ENCODE measurements at places on chromosomes 2 and 18. TPM values are rescaled to one million over a fixed set of nuclear protein-coding genes. Genes with fewer than 3 reads are reported as not detected.

ZSWIM2 gene
- not detected for total RNA-seq

QPCT gene
- total RNA-seq: 0.88 TPM

C2orf80 gene
- not detected for total RNA-seq

NEB gene
- 2.7 TPM for total RNA-seq

ARHGAP25 gene
- total RNA-seq: 4.9 TPM

NFATC1 gene
- total RNA-seq: 41.3 TPM

HOXD13 gene
- not detected for total RNA-seq

ELOA2 gene
- total RNA-seq: not detected

DNA sequence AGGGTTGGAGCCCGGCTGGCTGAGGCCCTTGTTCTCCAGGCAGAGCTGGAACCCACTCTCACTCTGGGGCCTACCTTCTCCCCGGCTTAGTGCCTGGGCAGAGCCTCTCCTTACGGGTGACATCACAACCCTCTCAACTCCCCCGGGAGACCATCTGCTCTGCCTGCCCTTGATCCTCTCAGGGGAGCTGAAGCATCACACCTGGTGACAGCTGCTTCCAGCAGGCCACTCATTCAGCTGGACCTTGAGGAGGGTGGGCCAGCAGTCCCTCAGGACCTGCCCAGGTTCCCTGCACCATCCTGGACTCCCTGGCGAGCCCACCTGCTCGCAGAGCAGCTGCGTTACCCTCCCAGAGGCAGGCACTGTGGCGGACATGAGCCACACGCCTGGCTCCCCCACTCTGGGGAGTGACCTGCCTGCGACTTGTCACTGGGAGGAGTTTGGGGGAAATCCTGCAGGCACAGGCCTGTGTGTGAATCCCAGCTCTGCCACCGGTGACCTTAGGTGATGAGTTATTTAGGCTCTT, 13.1 kb downstream of the HS6ST1 start:
- no peak for DNase-seq

GRCh38 chr2:241935314-241935713, 65.8 kb downstream of the RTP5 start:
- no peak for DNase-seq

GRCh38 chr18:3118195-3119010, 101.4 kb downstream of the MYOM1 start:
- DNase-seq: no peak

- DNase-seq: no peak
Observed at GRCh38 chr2:199392363-199392762, 65.4 kb downstream of the SATB2 start.

- no peak for DNase-seq
Observed at GRCh38 chr2:57906152-57906732, 140.4 kb upstream of the VRK2 start.

GRCh38 chr2:35298493-35298892, 1057.1 kb upstream of the CRIM1 start:
- no peak for DNase-seq

DNA sequence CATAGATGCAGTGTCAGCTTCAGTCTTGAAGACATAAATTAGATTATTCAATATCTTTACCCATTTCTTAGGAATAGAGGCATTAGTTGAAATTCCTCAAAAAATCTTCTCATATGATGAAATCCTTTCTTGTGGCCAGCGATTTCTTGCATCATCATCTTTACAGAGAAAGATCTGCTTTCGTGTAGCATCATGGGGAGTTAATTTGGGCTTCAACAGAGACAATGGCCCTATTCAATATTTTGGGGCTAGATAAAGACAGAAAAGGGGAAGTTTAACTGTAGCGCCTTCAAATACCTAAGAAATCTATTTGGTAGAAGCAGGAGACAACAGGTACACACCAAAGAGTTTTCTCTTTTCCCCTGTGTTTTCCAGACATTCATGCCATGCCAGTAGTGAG, 73.8 kb downstream of the TGFA start:
- DNase-seq: no peak

DNA sequence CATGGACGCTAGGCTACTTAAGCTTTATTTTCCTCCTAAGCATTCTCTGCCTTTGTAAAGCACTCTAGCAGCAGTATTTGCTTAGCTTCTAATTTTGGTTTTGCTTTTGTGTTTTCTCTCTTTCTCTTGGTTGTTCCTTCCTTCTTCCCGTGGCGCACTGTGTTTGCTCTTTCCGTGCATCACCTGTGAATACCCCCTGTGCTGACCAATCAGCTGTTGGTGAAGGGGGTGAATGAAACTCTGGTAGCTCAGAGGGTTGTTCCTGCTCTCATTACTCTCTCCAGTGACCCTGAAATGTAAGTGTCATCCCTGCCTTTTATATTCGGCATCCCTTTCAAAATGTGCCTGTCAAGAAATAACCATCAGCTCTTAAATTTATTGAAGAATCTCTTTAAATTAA, 45.5 kb upstream of the TNFRSF11A start:
- no peak for DNase-seq

DNA sequence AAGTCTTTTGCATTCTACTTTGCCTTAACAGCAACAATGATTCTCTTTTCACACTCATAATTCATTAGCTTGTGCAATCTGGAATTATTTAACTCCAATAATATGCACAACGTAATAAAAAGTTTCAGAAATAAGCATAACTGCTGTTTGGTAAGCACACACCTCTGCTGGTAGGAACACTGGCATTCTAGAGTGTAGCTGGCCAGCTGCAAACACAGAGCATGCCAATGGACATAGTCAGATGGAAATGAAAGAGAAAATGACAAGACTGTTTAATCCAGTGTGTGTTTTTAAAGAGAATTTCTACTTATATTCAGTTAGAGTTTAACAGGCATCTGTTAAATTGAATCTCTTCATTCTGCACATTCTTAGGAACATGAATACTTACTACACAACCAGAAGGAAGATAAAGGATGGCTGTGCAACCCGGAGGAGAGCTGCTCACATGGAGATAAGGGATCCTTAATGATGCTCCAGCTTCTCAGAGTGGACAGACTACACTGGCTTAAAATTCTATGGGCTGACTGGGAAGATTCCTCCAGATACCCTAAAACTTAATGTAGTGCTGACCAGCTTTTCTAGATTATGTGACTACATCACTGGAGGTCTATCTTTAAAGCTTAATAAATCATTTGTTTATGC, 94.6 kb upstream of the CHAC2 start:
- DNase-seq: no peak

- no peak for DNase-seq
Observed at GRCh38 chr2:26461601-26462023, 16.3 kb downstream of the OTOF start.

DNA sequence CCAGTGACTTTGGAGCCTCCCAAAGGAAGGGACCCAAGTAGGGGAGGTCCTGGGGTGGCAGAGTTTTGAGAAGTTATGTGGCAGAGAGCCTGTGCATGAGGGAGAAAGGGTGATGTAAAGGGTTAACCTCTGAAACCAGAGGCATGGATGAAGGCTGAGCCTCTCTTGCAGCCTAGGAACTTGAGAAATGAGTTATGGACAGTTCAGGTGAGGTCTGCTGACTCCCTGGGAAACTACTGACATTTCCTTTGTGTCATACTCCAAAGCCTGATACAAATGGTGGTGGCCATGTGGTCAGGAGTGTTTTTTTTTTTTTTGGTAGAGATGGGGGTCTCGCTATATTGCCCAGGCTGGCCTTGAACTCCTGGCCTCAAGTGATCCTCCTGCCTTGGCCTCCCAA, 12.4 kb upstream of the GNLY start:
- no peak for DNase-seq

DNA sequence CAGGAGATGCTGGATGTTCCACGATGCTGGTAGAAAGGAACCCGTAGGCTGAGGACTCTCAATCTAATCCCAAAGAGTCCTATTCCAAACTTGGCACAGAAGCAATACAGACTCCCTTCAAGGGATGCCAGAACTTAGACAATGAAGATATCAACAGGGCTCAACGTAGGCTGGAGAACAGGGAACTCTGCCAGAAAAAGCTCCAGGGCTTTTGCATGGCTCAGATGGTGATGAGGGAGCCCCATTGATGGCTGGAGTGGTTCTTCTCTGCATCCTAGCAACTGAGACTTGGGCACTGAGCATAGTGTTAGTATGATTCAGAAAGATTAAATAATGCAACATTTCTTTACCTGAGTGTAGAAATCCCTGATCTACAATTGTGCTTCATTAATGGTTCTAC, 117.2 kb upstream of the NCK2 start:
- DNase-seq: no peak

DNA sequence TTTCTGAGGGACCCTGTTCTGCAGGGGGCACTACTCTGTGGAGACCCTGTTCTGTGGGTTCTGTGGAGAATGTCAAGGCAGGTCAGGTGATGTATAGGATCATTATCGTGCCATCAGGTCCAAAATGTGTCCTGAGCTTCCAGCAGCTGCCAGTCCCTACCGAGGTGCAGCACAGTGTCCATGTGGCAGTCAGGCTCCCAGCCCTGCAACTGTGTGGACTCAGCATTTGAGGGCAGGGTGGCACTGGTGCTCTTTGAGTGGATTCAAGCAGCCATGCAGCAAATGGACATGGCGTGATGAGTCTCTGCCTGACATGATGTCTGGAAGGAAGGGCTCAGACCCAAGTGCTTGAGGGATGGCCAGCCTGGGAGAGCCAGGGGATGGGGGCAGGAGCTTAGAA, 35.0 kb downstream of the STK25 start:
- DNase-seq: no peak

Data from Peyer's patch (tissue), 4 donors.